Activated naive CD4-positive, alpha-beta T cell (primary cell): ENCODE measurements at places on chromosomes 2 and 18.

GRCh38 chr2:122132147-122132691 is 376.8 kb downstream of the TSN start:
- no peak for DNase-seq

GRCh38 chr2:190093793-190094192 is 31.3 kb upstream of the MSTN start:
- DNase-seq, result no peak

DNA sequence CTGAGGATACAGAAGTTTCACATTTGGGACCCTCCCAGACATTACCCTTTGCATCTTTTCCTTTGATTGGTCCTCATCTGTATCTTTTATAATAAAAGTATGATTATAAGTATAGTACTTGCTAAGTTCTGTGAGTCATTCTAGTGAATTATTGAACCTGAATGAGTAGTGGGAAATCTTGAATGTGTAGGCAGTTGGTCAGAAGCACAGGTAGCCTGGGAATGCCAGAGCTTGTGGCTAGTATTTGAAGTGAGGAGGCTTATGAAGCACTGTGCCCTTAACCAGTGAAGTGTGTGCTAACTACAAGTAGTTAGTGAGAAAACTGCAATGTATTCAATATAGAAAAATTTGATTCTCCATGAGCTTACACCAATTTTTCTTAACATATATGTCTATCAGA is 257.6 kb downstream of the GRB14 start:
- DNase-seq, result no peak

GRCh38 chr2:36769106-36769505 is 72.6 kb downstream of the VIT start:
- no peak for DNase-seq

DNA sequence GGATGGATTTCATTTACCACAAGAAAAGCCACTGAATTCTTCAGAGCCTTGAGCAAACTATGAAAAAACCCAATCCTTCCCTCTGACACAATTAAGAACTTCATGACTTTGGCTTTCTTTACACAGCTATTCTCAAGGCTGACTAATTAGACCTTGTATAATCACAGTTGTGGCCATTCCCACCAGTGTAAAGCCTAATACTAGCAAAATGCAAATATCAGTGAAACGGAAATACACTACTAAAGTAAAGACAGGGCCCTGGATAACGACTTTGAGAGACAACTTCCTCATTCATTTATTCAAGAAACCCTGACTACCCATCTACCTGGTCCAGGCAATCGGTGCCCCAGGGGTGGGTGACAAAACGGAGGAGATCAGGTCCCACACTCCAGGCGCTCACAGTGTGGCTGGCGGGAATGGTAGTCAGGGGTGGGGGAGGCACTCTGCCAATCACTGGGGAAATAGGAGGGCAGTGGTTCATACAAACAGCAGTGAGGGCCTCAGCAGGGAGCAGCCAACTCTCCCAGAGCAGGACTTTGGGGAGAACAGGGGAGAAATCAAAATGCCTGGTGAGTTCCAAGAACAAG is 28.1 kb downstream of the TMEM163 start:
- no peak for DNase-seq

DNA sequence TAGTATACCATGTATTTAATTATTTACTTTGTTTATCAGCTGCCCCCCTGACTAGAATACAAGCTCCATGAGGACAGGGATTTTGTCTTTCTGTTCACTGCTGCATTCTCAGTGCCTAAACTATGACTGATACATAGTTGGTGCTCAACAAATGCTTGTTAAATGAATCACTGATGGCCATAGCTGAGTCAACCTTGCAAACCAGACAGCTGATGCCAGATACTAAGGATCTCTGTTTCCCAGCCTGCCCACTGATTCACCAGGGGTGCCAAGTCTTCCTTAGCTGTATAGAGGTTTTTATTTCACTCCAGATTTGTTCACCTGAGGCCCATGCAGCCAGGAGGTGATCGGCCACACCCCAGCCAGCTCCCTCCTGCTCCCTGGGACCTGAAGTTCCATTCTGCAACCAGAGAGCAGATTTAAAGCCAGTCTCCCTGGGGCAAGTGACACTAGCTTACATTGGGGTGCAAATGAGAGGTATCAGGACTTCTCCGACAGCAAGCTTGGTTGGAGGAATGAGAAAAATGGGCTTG is 92.2 kb downstream of the C1QL2 start:
- no peak for DNase-seq

- peak; percentile 45 for DNase-seq
These were observed at the start of gene CHST10 for GRCh38 chr2:100416935-100417710. TSS of gene CHST10 (minus strand) at chr2:100417668. CDS start at chr2:100406675, 10,993 bp downstream.

DNA sequence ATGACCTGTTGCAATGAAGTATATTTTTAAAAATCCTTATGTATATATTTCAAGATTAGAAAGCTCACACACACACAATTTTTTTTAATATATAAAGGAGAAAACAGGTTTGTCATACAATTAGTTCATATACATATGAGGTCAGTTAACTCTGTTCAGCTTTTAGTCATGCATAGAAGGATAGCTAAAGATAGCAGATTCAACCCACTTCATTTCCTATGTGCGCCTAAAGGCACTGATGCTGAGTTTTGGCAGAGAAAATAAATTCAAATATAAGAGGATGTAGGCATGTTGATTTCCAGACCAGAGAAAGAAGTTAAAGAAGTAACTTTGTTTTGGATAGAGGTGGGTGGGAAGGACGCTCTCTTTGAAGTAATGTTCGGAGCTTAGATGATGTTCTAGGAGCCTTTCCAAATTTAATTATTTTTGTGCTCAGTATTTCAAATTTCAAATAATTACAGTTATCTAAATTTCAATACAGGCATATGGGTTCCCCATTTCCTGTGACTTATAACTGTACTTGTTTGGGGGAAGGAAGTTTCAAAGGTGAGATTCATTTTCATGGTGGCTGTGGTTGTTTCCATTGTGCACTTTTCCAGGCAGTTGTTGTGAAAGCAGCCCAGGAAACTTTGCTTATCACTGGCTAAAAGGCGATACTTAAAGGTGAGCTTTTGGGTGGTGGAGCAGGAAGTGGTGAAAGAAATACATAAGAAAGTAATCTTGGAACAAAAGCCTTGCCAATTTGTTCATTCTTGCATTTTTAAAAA is 523.4 kb upstream of the FANCL start:
- no peak for DNase-seq

- DNase-seq, result no peak
These were observed 22.8 kb upstream of the VPS4B start for GRCh38 chr18:63445037-63445436.

DNA sequence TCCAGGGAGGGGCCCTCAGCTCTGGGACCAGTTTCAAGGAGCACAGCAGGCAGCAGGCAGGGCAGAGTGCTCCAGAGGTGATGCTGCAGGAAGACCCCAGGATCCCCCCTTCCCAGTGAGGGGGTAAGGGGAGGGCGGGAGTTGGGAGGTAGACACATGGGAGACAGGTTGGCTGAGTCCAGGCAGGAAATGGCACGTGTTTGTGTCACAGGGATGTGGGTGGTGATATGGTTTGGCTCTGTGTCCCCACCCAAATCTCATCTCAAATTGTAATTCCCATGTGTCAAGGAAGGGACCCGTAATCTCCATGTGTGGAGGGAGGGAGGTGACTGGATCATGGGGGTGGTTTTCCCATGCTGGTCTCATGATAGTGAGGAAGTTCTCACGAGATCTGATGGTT is 25.2 kb upstream of the OTOS start:
- no peak for DNase-seq

DNA sequence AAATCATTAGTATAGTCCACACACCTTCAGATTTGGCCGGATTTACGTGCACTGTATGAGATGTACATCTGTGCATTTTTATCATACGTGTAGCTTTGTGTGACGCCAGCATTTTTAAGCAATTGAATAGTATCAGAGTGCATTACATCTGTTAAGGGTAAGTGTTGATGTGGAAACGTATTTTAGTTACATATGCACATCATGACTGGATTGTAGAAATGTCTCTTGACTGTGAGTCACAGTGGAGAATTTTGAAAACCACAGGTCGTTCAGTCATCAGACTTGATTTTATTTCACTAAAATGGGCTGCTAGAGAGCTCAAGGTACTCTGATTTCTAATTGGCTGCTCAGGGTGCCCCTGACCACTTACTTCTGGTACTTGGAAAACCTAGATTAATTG is 5.4 kb upstream of the GPBAR1 start:
- DNase-seq, result no peak

DNA sequence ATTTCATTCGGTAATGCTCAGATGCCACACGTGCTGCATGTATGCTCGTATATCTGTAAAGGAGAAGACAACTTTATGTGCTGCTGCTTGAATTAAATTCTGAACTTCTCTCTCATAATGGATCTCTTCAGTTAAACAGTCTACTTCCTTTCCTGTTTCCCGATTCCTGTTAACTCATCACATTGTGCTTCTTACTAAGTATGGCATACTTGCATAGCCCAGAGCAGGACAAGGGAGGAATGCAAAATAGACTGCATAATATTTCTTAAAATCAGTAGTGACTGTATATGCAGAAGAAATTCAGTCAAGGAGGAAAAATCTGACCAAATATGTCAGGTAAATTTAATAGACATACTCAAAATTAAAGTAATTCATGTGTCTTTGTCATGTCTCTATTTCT is 23.9 kb upstream of the LNPK start:
- DNase-seq, result no peak

DNA sequence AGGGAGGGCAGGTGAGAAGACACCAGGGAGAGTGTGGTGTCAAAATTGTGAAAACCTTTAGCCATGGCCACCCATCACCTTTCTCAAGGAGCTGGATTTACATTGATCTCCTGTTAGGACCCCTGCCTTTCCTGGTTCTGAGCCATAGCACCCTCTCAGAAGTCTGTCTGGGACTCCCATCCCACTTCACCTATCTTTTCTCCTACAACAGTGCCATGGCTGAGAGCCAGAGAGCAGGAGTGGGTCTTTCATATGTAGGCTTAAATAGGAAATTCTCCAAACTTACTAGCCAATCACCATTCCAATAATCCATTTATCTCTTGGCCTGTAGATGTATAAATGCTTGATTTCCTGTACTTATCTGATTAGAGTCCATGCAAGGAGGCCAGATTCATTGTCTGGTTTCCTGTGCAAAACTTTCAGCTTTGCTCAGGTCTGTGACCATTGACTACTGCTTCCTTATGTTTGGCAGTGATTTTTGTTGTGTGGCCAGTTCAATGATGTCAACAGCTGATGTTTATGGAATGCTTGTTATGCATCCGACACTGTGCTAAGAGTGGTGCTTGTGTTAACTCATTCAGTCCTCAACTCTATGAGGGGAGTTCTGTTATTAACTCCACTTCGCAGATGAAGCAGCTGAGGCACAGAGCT is 57.6 kb upstream of the IGFBP5 start:
- no peak for DNase-seq

GRCh38 chr2:107001062-107001461 is 115.1 kb upstream of the ST6GAL2 start:
- DNase-seq, result no peak

- no peak for DNase-seq
These were observed 74.6 kb upstream of the ARL5A start for GRCh38 chr2:151902829-151903228.

DNA sequence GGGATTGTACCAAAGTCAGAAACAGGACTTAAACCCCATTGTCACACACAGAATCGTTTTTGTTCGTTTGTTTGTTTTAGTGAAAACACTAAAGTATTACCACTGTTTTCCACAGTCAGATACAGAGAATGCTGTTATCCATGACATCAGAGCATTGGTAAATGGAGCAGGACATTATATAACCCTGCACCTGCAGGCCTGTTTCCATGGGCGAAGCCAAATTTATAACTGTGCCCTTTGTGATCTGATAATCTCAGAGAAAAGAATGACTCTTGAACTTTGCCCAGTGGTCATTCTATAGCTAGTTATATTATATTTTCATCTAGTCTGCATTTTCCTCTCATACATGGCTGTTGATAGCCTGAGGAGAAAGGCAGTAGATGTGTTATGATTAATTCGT is 217.6 kb downstream of the TMEM182 start:
- no peak for DNase-seq

DNA sequence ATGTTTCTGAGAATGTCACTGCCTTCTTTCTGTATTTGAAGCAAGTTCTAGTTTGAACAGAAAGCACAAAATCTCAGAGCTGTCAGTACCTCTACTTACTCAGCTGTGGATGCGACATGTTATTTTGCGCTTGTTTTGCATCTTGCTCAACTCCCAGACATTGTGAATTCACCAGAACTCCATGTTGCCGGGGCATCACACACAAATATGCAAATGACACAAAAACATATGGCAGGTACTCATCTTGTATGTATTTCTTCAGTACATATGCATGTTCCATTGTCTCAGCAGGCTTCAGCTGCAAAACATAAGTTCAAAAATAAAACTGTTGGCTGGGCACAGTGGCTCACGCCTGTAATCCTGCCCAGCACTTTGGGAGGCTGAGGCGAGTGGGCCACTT is 30.8 kb downstream of the ADCY3 start:
- DNase-seq, result no peak

DNA sequence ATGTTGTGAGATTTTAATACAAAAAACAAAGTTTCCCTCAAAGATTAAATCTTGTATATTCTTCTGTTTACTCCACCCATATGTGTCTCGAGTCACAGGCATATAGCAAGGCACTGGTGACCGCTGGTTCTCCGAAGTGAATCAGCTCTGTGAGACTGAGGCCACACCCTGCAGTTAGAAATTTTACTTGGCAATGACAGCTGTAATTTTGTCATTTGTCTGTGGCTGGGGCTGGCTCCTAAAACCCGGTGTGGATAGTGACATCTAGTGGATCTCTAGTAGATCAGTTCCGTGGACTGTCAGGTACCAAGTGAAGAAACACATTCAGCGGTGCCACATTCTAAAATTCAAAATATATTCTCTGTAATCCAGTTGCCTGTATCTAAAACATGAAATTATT is 278.0 kb downstream of the NEDD4L start:
- no peak for DNase-seq

DNA sequence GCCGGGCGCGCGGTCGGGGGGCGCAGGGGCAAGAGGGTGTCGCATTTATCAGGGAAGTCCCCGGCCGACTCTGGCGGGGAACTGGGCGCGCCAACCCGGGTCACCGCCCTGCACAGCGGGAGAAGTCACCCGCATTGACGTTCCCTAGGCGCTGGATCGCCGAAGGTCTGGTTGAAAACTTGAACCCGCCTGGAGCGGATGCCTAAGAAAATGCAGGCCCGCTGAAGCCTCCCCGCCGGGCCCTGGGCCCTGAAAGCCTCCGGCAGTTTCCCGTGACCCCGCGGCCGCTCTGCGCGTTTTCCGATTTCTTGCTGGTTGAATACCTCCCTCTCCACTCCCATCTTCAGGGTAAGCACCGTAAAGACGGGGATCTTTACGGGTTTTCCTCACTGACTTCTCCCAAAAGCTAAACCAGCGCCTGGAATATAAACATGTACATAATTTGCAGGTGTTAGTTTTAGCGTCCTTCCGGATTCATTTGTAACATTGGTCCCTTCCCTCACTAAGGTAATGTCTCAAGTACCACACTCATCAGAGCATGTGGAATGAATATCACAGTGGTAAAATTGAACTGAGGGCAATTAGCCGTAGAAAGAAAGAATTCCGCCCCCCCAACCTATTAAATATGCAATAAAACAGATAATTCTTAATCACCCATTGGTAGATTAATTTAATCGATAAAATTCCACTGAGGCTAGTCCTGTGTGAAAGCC is 675 bp upstream of the SPIRE1 start:
- DNase-seq, result no peak

- DNase-seq, result no peak
These were observed 412.7 kb downstream of the CNTNAP5 start for GRCh38 chr2:124437811-124438210.
